Stimulated activated CD4-positive, alpha-beta T cell treated with anti-CD3 and anti-CD28 coated beads, Interleukin-12 subunit alpha, Interleukin-12 subunit beta, amount 100 ng/mL, for 48 hours (primary cell): ENCODE measurements at places on chromosomes 2 and 18.

DNA sequence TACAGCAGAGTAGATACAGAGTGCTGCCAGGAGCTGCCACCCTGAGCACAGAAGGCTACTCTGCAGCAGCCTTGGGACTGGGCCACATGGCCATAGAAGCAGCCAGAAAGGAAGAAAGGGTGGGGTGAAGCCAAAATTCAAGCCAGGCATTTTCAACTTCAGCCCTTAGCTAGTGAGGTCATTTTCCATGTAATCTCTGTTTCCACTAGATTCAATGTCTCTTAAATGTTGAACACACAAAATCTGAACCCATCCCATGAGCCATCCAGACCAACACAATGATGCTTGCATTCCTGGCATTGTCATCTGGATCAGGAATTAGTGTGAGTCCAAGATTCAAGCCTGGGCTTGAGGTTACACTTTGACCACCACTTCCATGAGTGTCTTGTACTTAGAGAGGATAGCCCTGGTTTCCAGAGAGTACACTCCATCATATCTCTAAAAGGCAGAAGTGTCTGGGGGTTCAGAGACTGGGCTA is 243.6 kb downstream of the OSR1 start:
- DNase-seq = no peak

DNA sequence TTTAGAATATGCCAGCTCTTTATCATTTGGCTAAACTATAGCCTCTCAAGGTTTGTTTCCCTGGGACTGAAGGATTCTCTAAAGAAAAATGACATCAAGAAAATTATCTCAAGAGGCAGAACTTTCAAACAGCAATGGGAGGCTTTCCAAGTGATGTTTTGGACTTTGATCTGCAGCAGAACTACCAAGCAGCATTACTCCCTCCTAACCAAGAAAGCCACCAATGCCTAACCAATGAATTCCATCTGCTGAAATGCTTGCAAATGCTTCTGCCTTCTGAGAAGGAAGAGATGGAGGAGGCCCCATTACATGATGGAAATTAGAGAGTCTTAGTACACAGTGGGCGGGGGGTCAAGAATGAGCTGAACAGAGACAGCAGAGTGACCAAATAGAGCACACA is 95.1 kb upstream of the SLC35G4 start:
- DNase-seq = no peak

DNA sequence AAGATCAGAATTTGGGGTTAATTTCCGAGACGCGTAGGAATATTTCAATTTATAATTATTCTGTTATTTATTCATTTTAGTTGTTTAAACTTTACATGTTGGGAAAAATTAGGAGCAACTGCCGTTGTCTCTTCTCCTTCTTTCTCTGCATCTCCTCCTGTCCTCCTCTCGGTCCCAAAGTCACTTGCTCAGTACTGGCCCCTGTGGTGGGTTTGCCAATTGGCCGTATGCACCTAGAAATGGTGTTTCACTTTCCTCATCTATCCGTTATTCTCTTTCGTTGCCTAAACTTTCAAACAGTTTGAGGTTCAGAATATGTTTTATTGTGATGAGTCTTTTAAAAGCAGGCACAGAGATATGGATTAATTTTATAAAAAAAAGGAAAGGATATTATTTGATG is 517.9 kb downstream of the PLCL1 start:
- no peak for DNase-seq

DNA sequence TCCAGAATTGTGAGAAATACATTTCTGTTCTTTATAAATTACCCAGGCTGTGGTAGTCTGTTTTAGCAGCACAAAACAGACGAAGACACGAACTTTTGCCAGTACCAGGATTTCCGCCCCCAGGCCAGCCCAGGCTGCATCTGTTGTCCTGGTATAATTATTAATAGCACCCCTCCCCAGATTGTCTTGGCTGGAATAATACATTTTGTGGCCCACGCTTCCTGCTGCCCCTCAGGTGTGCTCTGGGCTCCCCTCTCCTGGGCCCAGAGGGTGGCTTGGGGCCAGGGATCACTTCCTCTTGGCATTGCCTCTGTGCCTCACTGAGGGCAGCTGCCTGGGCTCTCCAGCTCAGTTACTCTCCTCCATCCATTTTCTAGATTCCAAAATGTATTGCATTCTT is 102.1 kb upstream of the HS6ST1 start:
- no peak for DNase-seq

DNA sequence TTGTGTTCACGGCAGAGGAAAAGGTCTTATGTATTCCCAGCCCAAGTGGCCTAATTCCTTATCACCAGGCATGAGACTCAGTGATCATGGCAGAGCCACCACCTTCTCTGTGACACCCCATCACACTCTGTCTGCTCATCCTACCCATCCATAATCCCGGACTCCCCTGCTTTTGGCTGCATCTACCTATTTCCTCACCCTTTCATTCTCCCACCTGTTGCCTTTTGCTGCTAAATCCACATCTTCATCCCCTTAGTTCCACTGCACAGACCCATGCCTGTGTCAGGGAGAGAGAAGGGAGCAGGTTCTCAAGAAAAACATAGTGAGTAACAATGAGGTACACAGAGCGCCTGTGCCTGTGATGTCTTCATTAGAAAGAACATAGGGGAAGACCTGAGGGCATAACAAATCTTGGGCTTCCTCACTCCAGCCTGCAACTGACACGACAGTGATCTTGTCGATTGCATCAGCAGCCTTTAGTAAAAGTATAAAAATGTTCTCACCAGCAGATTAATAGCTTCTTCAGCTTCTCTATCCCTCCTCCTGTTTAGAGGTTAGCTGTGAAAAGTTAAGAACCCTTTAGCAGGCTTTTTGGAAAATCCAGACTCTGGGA is 246.5 kb upstream of the SPRED2 start:
- no peak for DNase-seq

- DNase-seq = no peak
Measured at GRCh38 chr18:61001138-61001537, 332.1 kb upstream of the CDH20 start.

- no peak for DNase-seq
Measured at GRCh38 chr18:7645756-7646155, 78.6 kb downstream of the PTPRM start.

DNA sequence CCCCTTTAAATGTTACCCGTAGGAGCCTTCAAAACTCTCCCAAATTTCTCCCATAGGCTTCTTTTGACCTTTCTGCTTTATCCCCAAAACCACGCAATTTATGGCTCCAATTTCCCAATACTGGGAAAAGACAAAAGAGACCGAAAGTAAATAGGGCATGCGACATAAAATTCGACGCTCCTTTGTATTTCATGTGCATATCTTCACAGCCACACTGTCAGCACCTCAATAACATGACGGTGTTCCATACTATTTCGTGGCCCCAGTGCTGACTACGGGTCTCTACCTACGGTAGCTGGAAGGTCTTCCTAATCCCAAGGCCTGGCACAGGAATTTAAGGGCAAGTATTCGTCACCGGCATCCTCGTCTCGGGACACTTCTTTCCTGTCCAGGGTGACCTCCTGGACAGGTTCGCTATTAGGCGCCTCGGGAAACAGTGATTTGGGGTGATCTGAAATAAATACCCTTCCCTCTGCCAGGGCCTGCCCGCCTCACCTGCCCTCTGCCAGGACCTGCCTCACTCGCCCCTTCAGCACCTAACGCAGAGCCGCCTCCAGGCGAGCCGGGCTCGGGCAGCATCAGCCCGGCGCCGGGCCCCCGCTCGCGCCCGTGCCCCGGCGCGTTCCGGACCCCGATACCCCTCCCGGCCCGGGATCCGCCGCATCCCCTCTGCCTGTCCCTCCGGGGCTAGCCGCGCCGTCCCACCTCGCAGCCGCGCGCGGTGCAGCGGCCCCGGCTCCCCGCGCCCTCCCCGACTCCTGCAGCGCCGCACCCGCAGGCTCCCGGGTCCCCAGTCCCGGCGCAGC is 680 bp downstream of the DTNB start:
- DNase-seq = peak; percentile 58

GRCh38 chr2:19540739-19541525 is 182.5 kb upstream of the OSR1 start:
- DNase-seq = no peak

DNA sequence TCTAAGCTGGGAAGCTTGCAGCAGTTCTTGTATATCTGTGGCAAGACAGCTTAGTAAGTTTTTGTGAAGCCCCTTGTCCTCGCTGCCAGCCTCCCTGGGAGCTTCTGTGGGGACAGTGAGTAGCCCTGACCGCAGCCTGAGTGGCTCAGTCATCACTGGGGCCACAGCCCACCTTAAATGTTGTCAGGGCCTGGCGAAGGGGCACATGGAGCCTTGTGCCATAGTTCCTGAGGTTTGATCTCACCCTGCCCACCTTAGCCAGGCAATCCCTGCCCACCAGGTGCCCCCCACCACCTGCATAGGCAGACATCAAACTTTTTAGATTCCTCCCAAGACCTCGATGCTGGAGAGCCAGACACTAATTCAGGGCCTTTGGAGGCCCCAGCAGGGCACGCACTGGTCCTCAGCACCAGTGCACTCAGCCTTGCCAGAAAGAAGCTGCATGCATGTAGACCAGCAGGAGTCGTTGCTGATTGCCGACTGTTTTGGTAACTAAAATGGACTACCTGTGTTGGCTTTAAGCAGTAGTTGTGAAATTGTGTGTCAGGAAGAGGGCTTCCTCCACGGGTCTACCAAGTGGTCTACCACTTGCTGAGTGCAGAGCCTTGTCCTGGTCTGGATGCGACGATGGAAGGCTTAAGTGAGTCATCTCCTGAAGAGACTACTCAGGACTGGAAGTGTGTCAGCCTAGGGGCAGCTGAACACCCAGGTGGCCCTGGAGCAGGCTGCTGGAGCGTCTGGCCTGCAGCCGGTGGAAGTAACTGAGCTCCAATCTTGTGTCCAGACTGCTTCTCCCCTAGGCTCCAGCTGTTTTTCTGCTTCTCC is 233.1 kb downstream of the SEPTIN10 start:
- no peak for DNase-seq

DNA sequence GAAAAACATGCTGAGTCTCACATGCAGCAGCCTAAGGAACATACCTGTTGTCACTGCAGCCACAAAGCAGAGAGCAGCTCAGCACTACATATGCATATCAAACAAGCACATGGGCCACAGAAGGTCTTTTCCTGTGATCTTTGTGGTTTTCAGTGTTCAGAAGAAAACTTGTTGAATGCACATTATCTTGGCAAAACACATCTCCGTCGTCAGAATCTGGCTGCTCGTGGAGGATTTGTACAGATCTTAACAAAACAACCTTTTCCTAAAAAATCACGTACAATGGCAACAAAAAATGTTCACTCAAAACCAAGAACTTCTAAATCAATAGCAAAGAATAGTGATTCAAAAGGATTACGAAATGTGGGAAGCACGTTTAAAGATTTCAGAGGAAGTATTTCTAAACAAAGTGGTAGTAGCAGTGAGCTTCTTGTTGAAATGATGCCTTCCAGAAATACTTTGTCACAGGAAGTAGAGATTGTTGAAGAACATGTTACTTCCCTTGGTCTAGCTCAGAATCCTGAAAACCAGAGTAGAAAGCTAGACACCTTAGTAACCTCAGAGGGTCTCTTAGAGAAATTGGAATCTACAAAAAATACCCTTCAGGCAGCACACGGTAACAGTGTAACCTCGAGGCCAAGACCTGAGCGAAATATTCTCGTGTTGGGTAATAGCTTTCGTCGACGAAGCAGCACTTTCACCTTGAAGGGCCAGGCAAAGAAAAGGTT is 34.1 kb downstream of the ZNF407 start:
- no peak for DNase-seq

DNA sequence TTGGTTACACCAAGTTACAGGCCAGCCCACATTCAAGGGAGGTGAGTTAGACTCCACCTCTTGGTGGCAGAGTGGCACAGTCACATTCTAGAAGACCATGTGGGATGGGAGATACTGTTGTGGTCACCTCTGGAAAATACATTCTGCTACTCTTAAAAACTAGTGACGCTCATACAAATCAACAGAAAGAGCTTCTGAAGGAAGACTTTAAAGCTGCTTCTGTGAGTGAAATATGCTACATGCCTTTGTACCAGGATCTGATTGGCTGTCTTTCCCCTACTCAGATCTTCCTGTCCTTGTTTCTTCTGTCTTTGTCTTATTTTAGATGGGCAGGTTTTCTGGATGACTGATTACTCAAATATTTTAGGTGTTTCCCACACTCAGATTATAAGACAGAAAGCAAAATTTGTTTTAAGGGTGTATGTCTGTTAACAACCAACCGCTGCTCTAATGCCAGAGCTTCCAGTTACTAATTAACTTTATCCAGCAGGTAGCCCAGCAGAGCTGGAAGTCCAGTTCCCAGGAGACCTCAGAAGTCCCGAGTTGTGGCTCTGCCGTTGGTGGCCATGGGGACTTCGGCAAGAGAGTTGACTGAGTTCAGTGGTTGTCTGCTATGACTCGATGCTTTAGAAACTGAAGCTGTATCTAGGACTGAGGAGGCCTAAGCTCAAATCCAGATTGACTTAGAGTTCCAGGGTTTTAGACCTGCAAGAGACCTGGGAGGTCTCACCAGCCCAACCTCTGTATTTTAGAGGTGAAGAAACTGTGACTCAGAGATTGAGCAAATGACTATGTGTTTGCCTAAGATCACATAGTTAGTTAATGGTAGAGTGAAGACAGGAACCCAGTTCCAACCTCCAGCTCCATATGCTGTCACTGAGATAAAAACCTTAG is 7.4 kb downstream of the IL1R2 start:
- peak; percentile 46 for DNase-seq

GRCh38 chr2:32963941-32964340 is 17.2 kb downstream of the LTBP1 start:
- no peak for DNase-seq

- DNase-seq = no peak
Measured at GRCh38 chr2:75564026-75564688, 3.4 kb upstream of the EVA1A start.

GRCh38 chr2:45301307-45302277 is 292.3 kb upstream of the SIX2 start:
- no peak for DNase-seq

DNA sequence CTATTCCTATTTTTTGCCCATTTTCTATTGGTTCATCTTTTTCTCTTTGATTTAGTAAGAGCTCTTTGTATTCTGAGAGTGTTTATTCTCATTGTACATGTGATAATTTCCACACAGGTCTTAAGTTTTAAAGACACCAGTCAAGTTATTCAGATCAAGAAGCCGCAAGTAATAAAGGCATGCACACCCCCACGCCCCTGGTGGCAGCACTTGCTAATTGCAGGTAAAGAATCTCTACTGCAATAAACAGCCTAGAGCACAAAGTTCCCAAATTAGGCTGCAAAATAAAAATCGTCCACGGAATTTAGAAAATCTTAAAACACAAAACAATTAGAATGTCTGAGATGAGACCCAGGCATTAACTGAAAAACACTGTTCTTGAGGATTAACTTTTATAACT is 45.2 kb downstream of the ST3GAL5 start:
- DNase-seq = no peak

DNA sequence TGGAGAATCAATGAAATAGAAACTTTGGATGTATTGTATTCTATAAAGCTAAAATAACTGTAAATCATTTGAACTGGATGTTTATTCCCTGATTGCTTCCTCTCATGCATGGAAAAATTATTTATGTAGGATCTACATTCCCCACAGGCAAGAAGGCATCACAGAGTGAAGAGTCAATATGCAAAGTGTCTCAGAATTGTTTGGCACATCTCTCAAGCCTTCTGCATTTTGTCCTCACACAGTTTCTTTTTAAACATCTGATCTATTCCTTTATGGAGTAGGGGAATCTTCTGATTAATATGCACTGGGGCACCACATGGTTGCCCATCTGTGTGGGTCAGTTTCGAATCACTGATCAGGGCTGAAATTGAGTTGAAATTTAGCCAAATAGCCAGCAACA is 465.4 kb downstream of the ZNF804A start:
- DNase-seq = no peak

GRCh38 chr2:37544591-37545031 is 126.8 kb downstream of the CDC42EP3 start:
- no peak for DNase-seq

- DNase-seq = no peak
Measured at GRCh38 chr2:180706694-180707093, 273.7 kb upstream of the UBE2E3 start.
